ENCODE measurements at places on chromosomes 2 and 18.

GRCh38 chr2:43327119-43327518 lies 100.7 kb upstream of the ZFP36L2 start:
- no peak for DNase-seq

- no peak for DNase-seq
Measured at GRCh38 chr2:142061733-142062132, 69.1 kb downstream of the LRP1B start.

GRCh38 chr2:214104219-214104618 lies 306.6 kb upstream of the VWC2L start:
- no peak for DNase-seq

DNA sequence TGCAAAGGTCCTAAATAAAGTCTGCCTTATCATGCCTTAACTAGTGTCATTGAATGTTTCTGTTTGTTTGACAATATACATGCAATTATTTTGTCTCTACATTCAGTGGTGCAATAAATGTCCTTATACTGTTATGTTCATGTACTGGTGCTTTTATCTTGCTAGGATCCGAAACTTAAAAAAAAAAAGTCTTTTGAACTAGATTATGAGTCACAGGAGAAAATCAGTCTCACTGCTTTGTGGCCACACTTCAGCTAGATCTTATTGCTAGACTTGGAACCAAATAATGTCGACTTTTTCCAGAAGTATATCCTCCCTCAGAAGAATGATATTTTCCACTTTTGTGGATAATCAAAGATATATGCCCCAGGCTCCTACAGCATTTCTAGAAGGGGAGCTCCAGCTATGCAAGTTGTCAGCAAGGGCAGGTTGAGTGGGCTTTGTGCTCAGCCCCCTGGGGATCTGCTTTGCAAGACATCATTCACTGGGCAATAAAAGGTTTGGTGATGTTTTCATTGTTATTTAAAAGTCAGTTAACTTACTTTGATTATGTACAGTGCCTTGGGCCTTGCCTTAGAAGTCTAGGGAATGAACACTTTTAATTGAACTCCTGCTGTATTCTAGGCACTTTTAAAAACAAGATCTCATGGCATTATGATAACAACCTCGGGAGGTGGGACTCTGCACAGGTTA lies 157.1 kb upstream of the LRRTM1 start:
- no peak for DNase-seq

DNA sequence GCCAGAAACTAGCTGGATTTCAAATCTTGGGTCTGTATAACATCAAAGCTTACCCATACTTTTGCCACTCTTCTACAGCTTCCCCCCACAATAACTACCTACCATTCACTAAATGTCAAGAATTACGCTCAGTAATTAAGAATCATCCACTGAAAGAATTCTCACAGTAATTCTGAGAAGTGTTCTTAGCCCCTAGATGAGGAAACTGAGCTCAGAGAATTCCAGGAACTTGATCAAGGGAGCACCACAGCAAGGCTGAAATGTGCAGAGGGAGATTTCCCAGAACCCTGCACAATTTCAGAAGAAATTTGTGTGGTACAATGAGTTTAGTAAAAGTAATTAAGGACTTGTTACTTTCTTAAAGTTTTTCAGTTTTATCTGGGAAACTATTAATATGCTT lies 194.5 kb upstream of the STK17B start:
- no peak for DNase-seq

- no peak for DNase-seq
Measured at GRCh38 chr2:45494978-45495293, 116.1 kb downstream of the SRBD1 start.

GRCh38 chr2:68824831-68825230 lies 46.4 kb downstream of the BMP10 start:
- DNase-seq, result no peak

DNA sequence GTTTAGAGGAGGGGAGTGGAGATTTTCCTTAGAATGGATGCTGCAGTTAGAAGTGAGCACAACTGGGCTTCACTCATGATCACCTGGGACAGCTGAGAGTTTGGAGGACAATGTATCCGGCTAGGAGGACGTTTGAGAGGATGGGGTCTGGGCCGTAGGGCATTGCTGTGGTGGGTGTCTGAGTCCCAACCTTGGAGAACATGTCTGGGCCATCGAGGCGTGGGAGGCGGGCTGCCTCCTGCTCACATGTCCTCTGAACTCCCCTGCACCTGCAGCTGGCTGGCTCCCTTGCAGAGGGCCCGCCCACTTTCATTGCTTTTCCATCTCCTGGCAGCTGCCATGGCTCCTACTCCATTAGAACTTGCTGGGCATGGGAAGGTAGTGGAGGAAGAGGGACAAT lies 203.0 kb upstream of the PXDN start:
- DNase-seq, result no peak

DNA sequence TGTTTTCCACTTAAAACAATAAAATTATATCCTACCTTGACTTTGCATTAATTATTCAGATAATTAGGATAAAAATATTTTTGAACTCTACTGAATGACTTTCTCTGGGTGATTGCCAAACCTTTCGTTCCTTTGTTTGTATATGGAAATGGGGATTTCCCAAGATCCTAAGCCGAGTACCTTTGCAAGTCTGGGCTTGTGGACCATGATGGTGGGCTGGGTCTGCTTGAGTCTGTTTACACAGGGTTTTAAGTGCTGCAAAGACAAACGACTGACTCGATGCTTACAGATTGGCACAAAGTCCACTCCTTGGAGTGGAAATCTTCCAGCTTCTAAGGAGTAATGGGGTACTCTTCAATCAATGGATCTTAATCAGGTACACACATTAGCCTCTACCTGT lies 659.5 kb downstream of the TSN start:
- no peak for DNase-seq

GRCh38 chr18:13500227-13500865 lies 226.0 kb downstream of the FAM210A start:
- no peak for DNase-seq

- no peak for DNase-seq
Measured at GRCh38 chr2:73072129-73072395, 550 bp upstream of the SFXN5 start.

GRCh38 chr18:59400407-59400806 lies 41.3 kb upstream of the LMAN1 start:
- DNase-seq, result no peak

DNA sequence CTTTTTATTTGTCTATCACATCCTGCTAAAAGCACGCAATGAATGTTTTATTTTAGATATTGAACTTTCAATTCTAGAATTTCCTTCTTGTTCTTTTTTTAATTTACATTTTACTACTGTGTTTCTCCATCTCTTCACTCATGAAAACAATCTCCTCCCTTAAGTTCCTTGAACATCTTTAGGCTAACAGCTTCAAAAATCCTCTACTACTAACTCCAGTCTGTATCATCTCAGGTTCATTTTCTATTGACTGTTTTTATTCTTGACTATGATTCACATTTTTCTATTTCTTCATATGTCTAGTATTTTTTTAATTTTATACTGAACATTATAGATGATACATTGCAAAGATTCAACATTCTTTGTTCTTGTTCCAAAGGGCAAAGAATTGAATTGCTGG lies 79.2 kb upstream of the NCK2 start:
- no peak for DNase-seq

DNA sequence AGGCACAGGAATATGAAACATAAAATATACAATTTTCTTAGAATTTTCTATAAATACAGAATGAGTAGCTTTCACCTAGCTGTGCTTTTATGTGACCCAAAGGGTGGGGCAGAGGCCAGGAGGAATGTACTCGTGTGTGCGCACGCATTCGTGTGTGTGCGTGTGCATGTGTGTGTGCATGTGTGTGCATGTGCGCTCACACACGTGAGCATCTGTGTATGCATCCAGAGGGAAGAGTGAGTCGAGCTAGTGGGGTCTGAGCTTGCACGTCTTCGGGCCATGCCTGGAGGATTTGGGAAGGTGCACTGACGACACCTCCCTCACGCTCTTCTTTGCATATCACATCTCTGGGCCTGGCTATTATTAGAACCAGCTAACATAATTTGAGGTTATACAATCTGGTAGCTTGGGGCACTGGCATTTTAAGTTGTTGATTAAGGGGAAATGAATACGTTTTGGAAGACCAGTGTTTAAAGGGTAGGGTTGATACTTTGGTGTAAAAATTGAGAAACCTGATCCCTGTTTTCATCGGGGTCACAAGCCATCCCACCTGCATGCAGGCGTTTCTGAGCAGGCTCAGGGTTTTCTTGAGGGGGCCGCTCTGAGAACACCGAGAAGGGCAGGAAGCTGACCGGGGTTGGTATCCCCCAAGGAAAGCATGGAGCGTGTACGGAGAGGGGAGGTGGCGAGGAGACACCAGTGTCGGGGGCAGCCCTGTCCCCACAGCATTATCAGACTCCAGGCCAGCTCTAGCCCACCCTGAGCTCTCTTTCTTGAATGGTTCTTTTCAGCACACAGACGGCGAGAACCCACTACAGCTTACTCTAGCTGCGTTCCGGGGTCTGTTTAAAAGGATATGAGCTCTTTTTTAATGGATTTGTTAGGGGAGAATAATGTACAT lies 85.3 kb downstream of the LRRFIP1 start:
- DNase-seq, result no peak

DNA sequence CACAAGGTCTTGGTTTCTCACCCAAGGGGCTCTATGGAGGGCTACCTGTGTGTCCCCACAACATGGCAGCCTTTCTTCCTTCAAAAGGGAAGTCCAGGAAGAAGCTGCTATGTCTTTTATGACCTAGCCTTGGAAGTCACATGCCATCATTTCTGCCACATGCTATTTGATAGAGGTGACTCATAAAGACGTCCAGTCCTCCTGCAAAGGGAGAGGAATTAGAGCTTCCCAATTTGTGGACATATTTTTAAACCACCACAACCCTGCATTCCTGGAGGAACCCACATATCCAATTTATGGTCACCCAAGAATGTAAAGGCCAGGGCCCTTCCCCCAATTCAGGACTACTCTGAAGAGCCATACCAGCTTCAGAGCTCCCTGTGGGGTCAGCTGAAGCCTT lies 246.2 kb downstream of the CYP26B1 start:
- DNase-seq, result no peak

DNA sequence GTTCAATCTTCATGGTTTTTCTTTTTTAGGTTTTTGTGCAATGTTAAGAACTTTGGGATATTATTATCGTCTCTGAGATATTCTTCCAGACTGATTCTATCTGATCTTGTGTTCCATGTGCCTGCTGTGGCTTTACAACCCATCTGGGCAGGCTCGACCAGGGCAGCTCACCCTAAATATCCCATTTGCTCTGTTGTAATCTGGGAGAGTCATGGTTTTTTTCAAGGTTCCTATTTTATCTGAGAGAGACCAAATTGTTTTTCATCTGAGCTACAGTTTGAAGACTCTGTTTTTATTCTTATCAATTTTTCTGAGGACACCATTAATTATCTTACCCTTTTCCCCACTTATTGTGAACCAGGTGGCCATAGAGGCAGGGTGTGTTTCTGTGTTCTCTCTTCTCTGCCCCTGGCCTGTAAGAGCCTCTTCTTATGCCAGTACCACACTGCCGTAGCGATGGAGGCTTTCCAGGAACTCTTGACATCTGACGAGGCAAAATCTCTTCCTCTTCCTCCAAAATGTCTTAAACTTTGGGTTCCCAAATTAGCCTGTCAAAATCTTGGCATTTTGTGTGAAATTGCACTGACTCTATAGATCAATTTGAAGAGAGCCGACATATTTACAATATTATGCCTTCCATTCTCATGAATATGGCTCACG lies 3.1 kb downstream of the SP140L start:
- DNase-seq, result no peak

- no peak for DNase-seq
Measured at GRCh38 chr2:127676906-127677305, 1.6 kb upstream of the LIMS2 start.

Measured in B cell (primary cell).